Stimulated activated CD8-positive, alpha-beta memory T cell treated with anti-CD3 and anti-CD28 coated beads, Interleukin-4, amount 100 ng/mL, for 1 hour (primary cell): ENCODE measurements at places on chromosomes 11 and 22.

GRCh38 chr11:134536677-134537076, 124.6 kb upstream of the B3GAT1 start:
- no peak for DNase-seq

- no peak for DNase-seq
Observed at GRCh38 chr11:122883646-122883979, 1.1 kb downstream of the JHY start.

- DNase-seq, result no peak
Observed at GRCh38 chr11:23687991-23688390, 808.9 kb upstream of the LUZP2 start.

DNA sequence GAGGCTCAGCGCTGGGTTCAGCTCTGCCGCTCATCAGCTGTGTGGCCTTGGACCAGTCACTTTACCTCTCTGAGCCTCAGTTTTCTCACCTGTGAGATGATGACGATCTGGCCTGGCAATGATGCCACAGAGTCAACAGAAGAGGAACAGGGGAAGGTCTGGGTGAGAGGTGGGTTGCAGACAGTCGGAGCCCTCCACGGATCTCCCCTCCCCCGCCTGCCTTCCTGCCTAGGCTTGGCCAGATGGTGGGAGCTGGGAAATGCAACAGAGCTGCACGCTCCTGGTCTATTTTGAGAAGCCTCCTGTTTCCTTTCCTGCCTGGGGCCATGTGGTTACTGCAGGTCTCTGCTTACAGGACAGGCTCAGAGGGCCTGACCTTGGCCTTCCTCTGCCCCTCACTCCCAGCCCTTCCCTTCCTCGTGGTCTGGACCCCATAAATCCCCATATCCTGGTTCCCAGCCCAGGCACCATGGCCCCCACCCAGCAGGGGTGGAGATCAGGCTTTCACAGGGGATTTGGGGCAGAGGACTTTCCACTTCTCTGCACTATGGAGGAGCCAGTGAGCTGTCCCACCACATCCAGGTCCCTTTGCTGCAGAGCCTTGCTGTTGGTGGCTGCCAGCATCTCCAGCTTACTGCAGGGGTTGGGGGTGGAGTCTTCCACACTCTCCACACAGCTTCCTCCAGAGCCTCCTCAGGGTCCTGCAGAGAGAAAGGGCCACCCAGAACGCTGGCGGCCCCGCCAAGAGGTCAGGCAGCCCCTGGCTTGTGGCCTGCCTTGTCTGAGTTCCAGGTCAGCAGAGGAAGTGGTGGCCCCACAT, 46.9 kb downstream of the C11orf96 start:
- DNase-seq, result no peak

- no peak for DNase-seq
Observed at GRCh38 chr11:67400251-67400941, 1.3 kb downstream of the PPP1CA start.

DNA sequence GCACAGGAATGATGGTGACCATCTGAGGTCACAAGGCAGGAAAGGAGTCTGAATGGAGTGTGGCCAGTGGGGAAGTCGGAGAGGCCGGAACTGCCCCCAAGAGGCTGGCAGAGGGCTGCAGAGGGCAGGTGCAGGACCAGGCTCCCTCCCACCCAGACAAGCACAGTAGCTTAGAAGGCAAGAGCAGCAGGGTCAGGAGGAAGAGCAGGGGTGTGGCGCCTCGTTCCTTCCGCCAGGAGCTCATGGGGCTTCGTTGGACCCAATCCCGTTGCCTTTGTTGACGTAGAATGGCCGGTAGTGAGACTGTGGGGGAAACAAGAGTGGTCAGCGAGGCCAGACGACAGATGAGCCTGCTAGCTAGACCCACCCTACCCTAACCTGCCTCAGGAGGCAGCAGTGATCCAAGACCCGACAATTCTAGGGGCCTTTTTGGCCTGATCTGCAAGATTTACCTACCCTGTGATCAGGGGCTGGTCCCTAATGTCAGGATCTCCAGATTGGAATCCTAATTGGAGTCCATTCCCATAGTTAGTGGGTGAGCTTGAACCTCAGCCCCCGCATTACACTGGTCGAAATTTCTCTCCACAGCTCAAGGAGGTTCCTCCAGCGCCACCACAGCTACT, 25.6 kb downstream of the TRIM29 start:
- no peak for DNase-seq

DNA sequence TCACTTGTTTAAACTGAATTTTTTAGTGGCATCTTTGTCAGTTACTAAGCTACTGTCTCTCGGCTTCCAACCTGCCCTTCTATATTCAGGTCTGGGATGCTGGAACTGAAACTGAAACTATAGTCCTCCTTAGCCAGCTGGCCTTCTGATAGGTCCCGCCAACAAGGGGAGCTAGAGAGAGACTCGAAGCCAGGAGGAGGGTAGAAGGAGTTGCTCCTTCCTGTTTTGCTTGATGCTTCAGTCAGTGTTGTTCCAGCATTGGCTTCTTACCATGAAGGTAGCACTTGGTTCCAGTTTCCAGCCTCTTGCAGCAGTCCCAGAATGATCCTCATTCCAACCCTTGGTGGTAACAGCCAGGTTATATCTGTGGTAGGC, 32.9 kb upstream of the HORMAD2 start:
- no peak for DNase-seq

GRCh38 chr11:14657841-14658240, 14.2 kb downstream of the PDE3B start:
- DNase-seq, result no peak

DNA sequence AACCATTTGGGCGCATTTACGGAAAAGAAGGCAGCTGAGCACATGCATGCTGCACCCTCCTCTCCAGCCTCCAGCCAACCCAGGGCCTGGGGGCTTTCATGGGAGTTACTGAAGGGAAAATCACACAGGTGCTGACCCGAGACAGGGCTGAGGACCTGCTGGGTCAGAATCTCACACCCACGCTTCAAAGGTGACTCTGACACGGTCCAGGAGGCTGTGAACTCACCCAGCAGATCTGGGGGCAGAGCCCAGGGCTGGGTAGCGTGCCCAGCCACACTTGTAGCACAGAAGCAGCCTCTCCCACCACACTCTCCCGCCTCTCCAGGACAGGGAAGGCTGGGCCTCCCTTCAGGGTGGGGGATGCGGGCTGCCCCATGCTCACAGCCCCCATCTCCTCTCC, 347.6 kb downstream of the CTTN start:
- DNase-seq, result no peak

- DNase-seq, result no peak
Observed at GRCh38 chr11:94132152-94132558, 3.5 kb downstream of the PANX1 start.

GRCh38 chr11:17600316-17601255, 53.5 kb downstream of the OTOG start:
- DNase-seq, result no peak
